ENCODE measurements at places on chromosomes 12 and 14. TPM values are rescaled to one million over a fixed set of nuclear protein-coding genes. Genes with fewer than 3 reads are reported as not detected.

Gene KERA
- total RNA-seq, result not detected

Gene ASCL1
- not detected for total RNA-seq

Gene GDF3
- total RNA-seq, result not detected

Gene SIX6
- total RNA-seq, result not detected

Gene KLRC3
- not detected for total RNA-seq

Measured in A549 treated with DMSO at 1 μM for 4 hours (cell line).